ENCODE measurements at places on chromosomes 1 and 21.

DNA sequence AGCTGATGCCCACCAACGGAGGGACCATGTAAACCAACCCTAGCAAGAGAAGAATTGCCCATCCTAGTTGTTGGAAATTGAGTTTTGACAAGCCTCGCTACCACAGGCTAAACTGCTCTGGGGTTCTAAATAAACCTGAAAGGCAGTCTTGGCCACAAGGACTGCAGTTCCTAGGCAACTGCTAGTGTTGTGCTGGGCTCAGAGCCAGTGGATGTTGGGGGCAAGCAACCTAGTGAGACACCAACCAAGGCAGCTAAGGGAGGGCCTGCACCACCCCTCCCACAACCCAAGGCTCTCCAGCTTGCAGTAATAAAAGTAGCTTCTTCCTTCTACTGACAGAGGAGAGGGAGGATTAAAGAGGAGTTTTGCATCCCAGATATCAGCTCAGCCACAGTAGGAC, 102.4 kb upstream of the PKN2 start:
- no peaks in the 10 kb centered on the region for H3K36me3 ChIP-seq
- no peak overlapping the region for H3K4me3 ChIP-seq
- no peaks in the 10 kb centered on the region for H3K27me3 ChIP-seq
- no peak for DNase-seq

GRCh38 chr1:180952657-180953013, 39.9 kb downstream of the KIAA1614 start:
- peaks cover 16% of the 10 kb centered on the region for H3K36me3 ChIP-seq
- H3K27ac ChIP-seq: no peak overlapping the region
- peaks cover 32% of the 10 kb centered on the region for H3K4me1 ChIP-seq
- no peaks in the 10 kb centered on the region for H3K27me3 ChIP-seq
- DNase-seq: no peak

DNA sequence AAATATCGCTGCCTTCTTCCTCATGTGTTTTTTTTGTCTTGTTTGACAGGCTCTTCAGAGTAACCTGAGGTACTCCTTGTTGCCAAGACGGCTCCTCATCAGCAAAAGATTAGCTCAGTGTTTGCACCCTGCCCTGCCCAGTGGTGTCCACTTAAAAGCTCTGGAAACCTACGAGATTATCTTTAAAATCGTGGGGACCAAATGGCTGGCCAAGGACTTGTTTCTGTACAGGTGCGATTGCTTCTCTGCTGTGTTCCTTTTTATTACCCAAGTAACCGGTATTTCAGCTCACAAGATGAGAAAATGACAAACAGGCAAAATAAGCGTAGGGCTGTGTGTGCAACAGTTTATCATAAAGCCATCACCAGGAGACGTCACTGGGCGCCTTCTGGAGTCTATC, 42.4 kb downstream of the DOP1B start:
- no peaks in the 10 kb centered on the region for H3K4me1 ChIP-seq
- no peaks in the 10 kb centered on the region for H3K36me3 ChIP-seq
- no peak overlapping the region for H3K27ac ChIP-seq

- no peak overlapping the region for H3K27ac ChIP-seq
- peaks cover 27% of the 10 kb centered on the region for H3K4me1 ChIP-seq
- H3K36me3 ChIP-seq: no peaks in the 10 kb centered on the region
- H3K4me3 ChIP-seq: no peak overlapping the region
- no peak for DNase-seq
These were observed 9.9 kb upstream of the REN start for GRCh38 chr1:204176049-204176448.

DNA sequence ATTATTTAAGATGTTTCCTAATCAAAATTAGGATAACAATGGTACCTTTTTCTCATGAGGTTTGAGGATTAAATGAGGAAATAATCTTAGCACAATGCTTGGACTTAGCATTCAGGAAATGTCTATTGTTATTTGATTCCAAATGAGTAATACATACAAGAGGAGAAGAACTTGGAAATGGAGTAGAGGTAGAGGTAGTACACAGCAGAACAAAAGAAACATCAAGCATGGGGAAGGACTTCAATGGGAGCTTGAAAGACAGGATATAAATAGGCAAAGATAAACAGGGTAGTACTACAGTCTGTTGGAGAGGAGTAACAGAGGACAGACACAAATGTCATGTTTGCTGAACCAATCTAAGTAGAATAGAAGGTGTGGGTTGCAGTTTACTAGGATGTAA, 59.5 kb upstream of the RGS2 start:
- DNase-seq: no peak
- no peak overlapping the region for H3K27ac ChIP-seq
- H3K36me3 ChIP-seq: no peaks in the 10 kb centered on the region
- H3K27me3 ChIP-seq: no peaks in the 10 kb centered on the region

DNA sequence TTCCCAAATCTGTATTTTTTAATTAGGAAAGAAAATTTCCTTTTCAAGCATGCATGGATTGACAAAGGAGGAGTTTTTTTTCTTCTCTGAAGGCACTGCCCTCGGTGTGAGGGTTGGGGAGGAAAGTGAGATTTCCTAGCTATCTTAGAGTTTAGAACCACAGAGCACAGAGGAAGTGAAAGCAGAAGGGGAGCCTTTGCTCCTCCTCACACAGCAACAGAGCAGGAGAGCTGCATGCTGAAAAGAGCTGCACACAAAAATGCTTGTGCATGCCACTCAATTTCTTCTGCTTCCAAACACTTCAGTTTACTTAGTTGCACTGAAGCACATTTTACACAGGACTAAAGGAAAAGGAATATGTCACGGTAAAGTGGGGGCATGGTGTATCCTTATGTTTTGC, 308.1 kb downstream of the GPATCH2 start:
- H3K36me3 ChIP-seq: no peaks in the 10 kb centered on the region
- H3K27ac ChIP-seq: no peak overlapping the region
- no peaks in the 10 kb centered on the region for H3K27me3 ChIP-seq

All from K562 (cell line).